ENCODE measurements at places on chromosomes 5 and 9.

GRCh38 chr5:37926732-37927131, 86.9 kb upstream of the GDNF start:
- peak; percentile 78 for DNase-seq

- no peak for DNase-seq
Measured at GRCh38 chr5:74394528-74394915, 246.0 kb downstream of the ENC1 start.

- DNase-seq, result no peak
Measured at GRCh38 chr9:20441711-20442423, 180.4 kb downstream of the MLLT3 start.

GRCh38 chr9:106622164-106622487, 240.8 kb upstream of the ZNF462 start:
- DNase-seq, result peak; percentile 53

- no peak for DNase-seq
Measured at GRCh38 chr9:21729648-21730047, 72.8 kb upstream of the MTAP start.

DNA sequence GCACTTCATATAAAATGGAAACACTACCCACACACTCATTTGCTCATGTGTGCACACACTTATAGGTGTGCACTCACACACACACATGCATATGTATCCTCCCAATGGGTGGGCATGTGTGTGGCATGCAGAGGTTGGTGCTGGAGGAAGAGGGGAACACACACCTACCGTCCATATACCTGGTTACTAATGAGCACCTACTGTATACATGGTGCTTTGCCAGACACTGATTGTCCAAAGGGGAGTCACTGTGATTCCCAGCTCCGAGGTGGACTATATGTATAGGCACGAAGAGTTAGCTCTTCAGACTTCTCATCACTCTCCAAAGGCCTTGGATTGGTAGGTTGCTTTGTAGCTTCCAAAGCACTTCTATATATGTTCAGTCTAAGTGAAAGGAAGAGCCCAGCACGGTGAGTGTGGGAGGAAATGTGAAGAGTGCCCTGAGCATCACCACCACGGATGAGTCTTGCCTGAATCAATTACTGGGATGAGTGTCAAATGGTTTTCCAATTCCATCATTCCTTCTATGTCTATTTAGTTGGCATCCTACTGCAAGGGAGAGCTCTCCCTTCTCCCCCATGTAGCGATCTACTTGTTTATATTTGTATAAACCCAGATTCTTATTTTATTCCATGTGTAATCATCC, 12.6 kb upstream of the ERGIC1 start:
- no peak for DNase-seq

Data from D341Med (cell line).